ENCODE measurements at places on chromosomes 5 and 9.
A peak's percentile ranks its signal among the peaks of the same experiment; 100 is the strongest.

DNA sequence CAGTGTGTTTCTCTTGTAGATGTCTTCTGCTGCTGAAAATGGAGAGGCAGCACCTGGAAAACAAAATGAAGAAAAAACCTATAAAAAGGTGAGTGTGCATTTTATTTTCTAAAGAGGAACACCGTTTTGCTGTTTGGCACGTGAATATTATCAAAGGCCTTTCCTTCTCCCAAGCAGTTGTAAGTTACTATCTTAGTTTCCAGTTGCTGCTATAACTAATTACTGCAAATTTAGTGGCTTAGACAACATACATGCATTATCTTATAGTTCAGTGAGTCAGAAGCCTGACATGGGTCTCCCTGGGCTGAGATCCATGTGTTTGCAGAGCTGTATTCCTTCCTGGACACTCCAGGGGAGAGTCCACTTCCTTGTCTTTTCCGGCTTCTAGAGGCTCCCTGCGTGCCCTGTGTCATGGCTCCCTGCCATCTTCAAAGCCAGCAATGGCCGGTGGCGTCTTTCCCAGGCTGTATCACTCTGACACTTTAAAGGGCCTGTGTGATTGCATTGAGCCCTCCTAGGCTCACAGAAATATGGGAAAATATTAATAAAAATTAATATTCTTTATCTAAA lies 117.6 kb downstream of the PIP5K1B start:
- no peak for DNase-seq

GRCh38 chr5:66570201-66570600 lies 26.0 kb upstream of the MAST4 start:
- DNase-seq: no peak

- no peak for DNase-seq
Measured at GRCh38 chr5:131460867-131461572, 174.0 kb downstream of the RAPGEF6 start.

GRCh38 chr5:32713361-32713769 lies 2.2 kb downstream of the NPR3 start:
- DNase-seq: no peak

GRCh38 chr9:34664281-34665066 lies 2.0 kb upstream of the CCL27 start:
- peak; percentile 80 for DNase-seq

- no peak for DNase-seq
Measured at GRCh38 chr5:20486826-20487225, 498.8 kb upstream of the CDH18 start.

DNA sequence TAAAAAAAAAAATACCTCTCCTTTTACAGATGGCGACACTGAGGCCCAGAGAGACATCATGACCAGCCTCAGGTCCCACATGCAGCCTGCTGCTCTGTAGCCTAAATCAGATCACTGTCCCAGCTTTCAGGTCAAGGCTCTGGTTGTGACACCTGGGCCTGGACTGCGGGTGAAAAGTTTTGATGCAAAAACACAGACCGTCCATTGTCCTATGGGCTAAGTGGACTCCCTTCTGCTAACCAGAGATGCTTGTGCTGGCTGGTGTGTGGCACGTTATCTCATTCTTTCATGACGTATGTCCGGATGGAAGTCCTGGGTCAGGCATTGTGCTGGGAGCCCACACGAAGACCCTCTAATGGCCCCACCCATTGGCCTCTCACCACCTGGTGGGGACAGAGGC lies 7.8 kb downstream of the NEK6 start:
- DNase-seq: no peak

Measured in femur (tissue), 1 donor.